ENCODE measurements at places on chromosomes 1 and 21.

DNA sequence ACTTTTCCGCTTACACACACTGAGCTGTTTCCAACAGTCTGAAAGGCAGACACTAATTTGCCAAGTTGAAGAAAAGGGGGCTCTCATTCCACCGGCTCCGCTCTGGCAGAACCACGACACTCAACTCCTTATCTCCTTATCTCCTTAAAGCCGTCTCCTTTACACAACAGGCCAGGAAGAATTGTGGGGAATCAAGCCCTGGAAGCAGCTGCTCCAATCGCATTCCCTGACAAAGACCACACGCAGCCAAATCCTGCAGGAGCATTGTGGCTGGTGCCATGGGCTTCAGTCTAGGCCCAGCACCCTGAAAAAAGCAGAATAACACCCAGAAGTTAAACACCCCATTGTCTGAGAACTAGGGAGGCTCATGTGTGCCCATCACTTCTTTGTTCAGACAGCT is 24.1 kb downstream of the SUSD4 start:
- no peak for DNase-seq

GRCh38 chr21:45844181-45844580 is 137.4 kb upstream of the COL6A1 start:
- no peak for DNase-seq

DNA sequence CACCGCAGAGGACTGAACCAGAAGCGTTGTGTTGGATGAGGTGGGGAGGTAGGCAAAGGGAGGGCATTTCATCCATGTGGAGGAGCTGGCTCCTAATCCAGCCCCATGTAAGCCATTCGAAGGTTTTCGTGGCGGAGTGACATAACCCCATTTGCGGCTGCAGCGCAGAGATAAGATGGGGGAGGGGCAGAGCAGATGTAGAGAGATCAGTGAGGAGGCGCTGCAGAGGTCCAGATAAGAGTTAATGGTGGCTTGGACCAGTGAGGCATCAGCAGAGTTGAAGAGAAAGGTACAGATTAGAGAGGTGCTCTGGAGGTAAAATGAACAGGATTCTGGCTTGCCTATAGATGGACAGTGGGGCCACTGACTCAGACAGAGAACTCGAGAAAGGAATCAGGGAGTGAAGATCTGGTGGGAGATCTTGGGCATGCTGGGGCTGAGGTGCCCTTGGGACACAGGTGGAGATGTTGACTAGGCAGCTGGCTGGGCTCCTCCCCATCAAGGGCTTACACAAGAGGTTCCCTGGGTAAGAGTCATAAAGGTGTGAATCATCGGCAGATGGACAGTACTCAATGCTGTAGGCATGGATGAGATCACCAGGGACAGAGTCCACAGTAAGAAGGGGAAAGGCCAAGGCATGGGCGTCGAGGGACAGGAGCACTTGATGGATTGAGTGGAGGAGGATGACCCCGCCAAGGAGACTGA is 7.8 kb upstream of the PTPRF start:
- DNase-seq, result no peak

DNA sequence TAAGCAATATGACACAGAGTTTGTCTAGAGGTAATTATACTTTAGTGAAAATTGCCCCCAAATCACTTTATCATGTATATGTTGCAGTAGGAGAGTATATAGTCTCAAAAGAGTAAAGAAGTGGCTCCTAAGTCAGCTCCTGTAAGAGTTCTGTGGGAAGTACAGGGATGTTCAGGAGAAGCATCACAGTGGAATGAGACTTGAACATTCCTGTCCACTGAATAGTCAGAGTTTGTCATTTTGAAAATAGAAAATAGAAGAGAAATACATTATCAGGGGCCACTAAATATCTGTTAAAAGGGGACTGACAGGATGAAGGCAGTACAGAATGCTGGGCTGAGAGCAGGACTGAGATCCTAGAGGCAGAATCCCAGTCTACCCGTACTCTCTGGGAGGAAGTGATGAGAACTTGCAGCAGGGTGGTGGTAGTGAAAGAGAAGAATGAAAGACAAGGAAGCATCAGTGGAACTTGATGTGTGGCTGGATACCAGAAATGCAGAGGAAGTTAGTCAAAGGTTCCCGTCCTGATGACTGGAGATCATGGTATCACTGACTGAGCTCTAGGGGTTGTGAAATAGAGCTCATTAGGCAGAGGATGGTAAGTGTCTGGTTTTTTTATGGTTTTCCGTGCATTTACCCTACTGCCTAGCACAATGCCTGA is 153.4 kb downstream of the FMN2 start:
- no peak for DNase-seq

DNA sequence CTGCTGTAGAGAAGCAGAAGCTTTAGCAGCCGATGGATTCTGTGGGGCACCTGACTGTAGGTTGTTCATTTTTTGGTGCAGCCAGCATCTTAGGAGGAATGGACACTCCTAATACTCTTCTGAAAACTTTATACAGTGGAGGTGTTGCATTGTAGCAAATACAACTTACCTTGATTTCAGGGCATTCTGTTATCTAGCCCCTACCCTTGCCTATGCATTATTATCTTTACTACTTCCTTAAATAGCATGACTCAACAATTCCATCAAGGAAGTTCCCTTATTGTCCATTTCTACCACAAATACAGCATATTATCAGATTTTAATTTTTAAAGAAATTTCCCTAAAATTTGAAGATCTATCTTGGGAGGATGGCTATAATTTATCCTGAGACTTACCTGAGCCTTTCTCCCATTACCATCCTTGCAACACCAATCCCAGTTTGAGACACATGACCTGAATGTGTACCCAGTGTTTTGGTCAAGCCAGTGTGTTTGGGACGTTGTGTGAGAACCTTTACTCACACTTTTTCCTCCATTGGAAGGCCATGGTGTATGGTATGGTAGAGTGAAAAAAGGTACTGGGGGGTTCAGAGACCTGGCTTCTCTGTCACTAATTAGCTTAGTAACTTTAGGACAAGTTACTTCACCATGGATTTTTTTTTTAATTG is 9.2 kb downstream of the POU2F1 start:
- DNase-seq, result no peak

- no peak for DNase-seq
Measured at GRCh38 chr1:2914702-2915101, 106.6 kb upstream of the ACTRT2 start.

DNA sequence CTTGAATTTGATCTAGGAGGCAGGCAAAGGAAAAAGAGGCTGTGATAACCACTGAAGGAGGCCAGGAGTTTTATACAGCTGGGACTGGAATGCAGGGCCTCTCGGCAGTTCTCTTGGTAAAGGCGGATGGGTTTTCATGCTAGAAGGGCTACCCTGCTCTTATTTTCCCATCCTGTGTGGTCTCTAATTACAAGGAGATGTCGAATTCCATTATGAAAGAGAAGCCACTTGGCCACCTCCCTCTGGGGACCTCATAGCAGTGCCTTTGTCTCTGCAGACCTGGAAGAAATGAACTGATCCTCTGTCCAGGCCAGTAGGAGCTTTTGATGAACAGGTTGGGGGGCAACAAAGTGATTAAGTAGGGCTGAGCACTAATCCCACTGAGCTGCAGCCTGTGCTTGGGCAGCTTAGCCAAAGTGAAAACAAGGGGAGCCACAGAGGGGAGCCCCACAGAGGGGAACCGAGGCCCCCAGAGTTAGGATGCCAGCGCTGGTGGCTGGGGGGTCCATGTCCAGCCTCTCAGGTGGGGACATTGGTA is 42.2 kb upstream of the BCAR3 start:
- no peak for DNase-seq

DNA sequence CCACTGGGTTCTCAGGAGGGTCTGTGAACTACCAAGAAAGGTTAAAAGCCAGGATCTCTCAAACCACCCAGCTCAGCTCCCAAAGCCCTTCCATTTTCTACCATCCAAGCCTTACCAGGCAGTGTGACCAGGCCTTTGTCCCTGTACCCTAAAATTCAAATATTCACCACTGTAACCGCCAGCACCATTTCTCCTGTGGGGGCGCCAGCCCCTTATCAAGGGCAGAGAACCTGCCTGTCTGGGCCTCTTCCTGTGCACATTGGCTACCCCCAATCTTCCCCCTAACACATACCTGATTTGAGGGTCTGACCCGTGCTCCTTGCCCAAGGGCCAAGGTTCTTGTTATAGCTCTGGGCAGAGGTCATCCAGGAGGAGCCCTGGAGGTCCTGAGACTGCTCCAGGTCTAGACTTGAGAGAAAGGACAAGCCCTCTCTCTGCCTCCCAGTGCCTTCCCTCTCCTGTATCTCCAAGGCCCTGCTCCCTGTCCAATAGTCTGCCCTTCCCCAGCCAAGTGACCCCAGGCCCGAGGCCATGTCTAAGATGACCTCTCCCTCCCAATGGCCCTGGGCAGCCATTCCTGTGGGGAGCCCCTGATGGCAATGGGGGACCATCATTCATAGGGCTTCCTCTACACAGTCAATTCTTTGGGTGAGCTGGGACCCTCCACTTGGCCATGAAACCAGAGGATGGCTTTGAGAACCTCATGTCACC is 78.5 kb downstream of the FHAD1 start:
- no peak for DNase-seq

- DNase-seq, result no peak
Measured at GRCh38 chr1:158485455-158485854, 13.4 kb downstream of the OR10R2 start.

DNA sequence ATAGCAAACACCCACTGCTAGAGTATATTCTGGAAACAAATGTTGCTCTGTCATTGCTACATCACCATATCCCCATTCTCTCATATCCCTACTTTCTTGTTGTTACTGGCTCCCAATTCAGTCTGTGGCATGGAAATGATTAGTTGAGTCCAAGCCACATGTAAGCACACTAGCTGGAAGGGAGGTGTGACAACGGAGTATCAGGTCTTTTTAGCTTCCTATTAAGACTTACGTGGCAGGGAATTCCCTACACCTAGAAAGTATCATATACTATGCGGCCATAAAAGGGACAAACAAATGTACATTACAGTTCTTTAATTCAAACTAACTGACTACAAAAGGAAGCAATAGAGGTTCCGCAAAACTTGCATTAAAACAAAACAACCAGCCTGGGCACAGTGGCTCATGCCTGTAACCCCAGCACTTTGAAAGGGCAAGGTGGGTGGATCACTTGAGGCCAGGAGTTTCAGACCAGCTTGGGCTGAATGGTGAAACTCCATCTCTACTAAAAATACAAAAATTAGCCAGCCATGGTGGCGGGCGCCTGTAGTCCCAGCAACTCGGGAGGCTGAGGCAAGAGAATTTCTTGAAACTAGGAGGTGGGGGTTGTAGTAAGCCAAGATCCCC is 48.6 kb downstream of the INTS7 start:
- DNase-seq, result no peak

- DNase-seq, result no peak
Measured at GRCh38 chr1:107141491-107142126, 770 bp downstream of the NTNG1 start.

GRCh38 chr1:76835203-76835602 is 32.1 kb upstream of the ST6GALNAC5 start:
- DNase-seq, result no peak

DNA sequence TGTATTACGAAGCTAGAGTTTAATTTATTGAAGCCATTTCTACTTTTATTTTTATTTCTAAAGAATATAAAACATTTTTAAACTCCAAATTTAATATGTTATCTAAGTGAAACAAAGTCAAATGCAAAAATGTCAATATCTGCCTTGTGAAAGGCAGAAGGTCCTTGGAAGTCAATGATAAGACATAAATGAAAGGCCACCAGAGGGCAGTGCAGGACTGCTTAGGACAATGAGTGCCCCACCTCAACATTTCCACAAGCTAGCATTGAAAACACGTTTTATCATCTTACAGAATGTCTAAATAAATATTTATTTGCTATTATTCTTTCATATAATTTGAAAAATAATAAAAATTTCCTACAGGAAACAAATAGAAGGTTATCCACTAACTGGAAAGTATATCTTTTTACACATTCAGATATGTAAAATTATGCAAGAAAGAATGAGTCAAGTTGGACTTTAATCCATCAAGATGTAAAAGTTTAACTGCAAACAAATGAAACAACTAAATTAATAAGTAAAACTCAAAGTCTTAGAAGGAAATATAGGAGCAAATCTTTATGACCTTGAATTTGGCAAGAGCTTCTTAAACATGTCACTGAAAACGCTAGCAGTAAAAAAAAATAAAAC is 140.1 kb upstream of the FMN2 start:
- DNase-seq, result no peak

DNA sequence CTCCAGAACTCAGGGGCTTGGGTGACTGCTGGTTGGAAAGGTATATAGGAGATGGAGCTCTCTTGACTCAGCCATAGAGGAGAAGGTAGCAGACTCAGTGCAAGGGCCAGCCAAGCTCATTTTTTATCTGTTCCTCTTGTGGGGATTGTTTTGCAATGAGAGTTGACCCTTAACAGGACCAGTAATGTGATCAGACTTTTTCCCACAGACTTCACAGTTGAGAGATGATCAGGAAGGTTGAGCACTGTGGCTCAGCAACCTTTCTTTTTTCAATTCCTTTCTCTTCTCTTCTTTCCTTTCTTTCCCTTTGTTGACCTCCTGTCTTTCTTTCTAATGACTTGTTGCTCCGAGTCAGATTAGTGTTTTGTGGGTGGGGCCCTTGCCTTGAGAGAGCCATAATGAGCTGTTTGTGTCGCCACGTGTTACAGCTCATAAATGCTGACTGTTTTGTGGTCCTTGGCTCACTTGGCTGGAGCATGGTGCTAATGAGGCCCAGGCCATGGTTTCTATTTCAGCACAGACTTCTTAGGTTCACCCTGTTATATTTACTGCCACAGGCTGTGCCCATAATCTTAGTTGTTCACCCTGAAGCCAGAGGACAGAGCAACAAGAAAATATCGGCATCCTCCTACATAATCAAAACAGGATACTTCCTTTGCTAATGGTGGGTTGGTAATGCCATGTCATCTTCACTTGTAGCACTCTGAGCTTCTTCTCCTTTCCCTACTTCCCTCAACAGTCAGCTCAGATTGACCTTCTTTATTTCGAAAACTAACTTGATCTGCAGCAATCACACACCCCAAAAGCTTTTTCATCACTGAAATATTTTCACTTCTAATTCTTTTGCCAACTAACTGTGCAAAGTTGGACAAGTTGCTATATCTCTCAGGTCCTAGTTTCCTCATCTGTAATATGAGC is 13.9 kb downstream of the ADAM30 start:
- no peak for DNase-seq

DNA sequence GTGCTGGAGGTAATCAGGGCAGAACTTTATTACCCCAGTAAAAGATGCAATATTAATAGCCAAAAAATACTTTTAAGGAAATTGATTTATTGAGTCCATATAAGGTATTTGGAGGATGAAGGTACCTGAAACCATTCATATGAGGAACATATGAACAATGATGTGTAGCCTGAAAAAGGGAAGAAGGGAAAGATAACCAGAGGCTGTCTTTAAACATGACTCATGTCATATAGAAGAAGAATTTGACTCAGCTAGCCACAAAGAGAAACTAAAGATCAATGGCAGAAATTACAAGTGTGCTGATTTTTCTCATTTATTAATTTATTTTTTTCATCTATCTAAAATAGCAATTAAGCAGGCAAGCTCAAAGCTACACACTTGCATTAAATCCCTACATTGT is 136.2 kb upstream of the DUSP10 start:
- DNase-seq, result no peak

DNA sequence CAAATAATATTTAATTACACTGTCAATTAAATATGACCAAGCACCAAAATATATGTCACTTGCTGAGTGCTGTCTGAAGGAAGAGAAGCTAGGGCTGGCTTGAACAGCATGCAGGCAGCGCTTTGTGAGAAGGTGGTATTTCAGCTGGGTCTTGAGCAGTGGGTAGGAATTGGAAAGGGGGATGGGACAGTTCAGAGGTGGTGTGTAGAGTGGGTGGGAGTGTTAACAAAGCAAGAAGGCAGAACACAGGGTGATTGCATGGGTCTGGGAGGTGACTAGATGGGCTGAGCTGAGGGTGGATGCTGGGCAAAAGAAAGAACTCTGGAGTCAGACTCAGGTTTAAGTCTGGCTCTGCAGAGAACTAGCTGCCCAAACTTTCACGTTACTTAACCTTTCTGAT is 14.3 kb upstream of the ETV3 start:
- no peak for DNase-seq

All from tibial artery (tissue), 4 donors.